ENCODE measurements at places on chromosomes 5 and 9.

- DNase-seq, result no peak
These were observed 30.6 kb downstream of the CORO2A start for GRCh38 chr9:98161851-98162250.

DNA sequence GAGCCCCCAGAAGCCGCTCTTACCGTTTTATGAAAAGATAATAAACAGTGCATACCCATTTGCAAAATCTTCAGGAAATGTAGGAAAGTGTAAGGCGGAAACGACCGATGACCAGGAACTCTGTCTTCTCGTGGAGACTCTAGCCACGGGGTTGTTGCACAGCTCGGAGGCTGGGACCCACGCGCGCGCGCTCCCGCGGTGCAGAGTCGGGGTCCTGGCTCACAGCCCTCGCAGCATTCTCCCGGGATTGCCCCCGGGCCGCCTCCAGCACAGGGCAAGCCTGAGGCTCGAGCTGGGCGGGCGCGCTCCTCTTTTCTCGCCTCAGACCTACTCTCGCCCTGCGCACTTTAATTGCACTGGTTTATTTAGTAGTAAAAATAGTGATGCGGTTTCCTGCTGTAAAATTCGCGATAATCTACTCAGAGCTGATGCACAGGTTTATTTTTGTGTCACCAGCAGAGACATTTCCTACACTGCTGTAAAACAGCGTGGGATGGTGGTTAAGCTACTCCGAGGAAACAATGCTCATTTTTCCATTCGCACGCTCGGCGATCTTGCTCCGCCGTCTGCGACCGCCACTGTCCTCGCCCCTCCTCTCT, 15.5 kb downstream of the TRIM7 start:
- no peak for DNase-seq

DNA sequence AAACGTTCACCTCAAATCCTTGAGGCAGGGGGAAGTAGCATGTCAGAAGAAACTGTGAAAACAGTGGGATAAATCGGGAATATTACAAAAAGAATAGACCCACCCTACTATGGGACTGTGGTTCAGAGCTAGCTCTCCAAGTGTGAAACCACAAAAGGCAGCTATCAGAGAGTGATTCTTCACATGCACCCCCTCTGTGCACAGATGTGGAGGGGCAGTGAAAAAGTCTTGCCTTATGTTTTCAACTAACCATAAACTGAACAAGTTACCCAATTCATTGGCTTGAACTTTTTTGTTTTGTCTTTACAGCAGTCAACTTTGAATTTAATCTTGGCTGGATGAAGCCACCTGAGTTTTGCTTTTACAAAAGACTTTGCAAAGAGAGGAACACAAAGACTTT, 98.8 kb upstream of the NR4A3 start:
- no peak for DNase-seq

GRCh38 chr5:160799184-160799583, 52.8 kb downstream of the ATP10B start:
- peak; percentile 83 for DNase-seq

- DNase-seq, result no peak
These were observed 201.3 kb downstream of the FANCC start for GRCh38 chr9:95116002-95116807.

DNA sequence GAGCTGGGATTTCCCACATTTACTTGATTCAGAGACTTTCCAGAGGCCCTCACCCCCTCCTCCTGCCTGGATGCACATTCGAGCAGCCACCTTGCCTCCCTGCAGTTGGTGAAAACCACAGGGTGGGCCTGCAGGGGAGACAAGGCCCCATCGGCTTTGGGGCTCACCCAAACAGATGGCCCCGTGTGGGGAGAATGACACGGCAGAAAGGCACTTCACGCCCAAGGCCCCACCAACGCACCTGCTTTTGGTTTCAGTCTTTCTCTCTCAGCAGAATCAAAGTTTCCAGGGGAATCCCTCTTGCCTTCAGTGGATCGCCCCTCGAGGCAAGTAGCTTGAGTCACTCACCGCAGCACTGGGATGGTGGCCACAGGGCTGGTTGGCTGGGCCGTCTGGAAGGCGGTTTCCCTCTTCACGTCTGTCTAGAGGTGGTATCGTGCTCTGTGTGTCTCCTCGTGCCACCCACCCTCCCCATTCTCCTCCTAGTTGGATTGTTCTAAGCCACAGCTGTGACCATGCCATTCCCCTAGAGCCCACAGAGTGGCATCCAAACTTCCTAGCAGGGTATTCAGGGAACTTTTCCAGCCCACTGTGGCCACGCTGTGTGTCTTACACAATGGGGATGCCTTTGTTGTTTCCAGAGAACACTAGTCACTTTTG, 31.8 kb downstream of the SEC61B start:
- DNase-seq, result no peak

DNA sequence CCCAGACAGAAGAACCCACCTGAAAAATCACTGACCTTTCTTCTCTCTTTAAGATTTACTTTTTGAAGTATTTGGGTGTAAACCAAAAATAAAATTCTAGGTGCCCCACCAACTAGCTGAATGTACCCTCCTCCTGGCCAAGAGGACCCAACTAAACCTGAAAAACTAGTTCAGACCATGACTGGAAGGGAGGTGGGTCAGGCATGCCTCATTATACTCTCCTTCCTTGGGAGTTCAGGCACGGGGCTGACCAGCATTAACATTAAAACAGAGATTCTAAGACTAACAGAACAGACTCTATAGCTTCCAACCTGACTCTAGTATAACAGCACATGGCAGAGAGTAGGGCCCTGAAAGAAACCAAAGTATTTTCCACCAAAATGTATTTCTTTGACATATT, 61.4 kb downstream of the CERT1 start:
- no peak for DNase-seq

- DNase-seq, result no peak
These were observed 88.0 kb upstream of the MAN2A1 start for GRCh38 chr5:109601736-109602135.

- DNase-seq, result no peak
These were observed 84.1 kb upstream of the SPATA31D4 start for GRCh38 chr9:81844131-81844567.

All from DMS79 treated with DMSO at 0.1 percent for 48 hours (cell line).